ENCODE measurements at places on chromosomes 4 and X. TPM values are rescaled to one million over a fixed set of nuclear protein-coding genes. Genes with fewer than 3 reads are reported as not detected.

SPACA5 gene
- total RNA-seq, result not detected

CCDC149 gene
- 2.8 TPM for total RNA-seq

POU3F4 gene
- not detected for total RNA-seq

SYNPO2 gene
- total RNA-seq, result 0.09 TPM

RTL5 gene
- 0.09 TPM for total RNA-seq

SHROOM4 gene
- 1.0 TPM for total RNA-seq

LIMCH1 gene
- 2.4 TPM for total RNA-seq

GNPDA2 gene
- 11.8 TPM for total RNA-seq

SMIM10L2A gene
- 2.5 TPM for total RNA-seq

KCND1 gene
- 0.14 TPM for total RNA-seq

TLR8 gene
- total RNA-seq, result not detected

FOXP3 gene
- not detected for total RNA-seq

HSPA4L gene
- 45.2 TPM for total RNA-seq

TNIP3 gene
- not detected for total RNA-seq

SSX2 gene
- not detected for total RNA-seq

SULT1B1 gene
- total RNA-seq, result 0.05 TPM

MED14 gene
- total RNA-seq, result 17.8 TPM

NXF2B gene
- total RNA-seq, result not detected

PLAC1 gene
- 0.33 TPM for total RNA-seq

CEP135 gene
- total RNA-seq, result 5.0 TPM

SPANXB1 gene
- total RNA-seq, result not detected

TDO2 gene
- total RNA-seq, result not detected

DOCK11 gene
- total RNA-seq, result 0.09 TPM

All from airway epithelial cell (primary cell).